CD4-positive, alpha-beta T cell treated with Interleukin-4 for 4 hours (primary cell): ENCODE measurements at places on chromosomes 1 and 21.

GRCh38 chr1:77018761-77019160 lies 151.5 kb downstream of the ST6GALNAC5 start:
- DNase-seq: no peak

- DNase-seq: no peak
These were observed 133.8 kb upstream of the C1orf105 start for GRCh38 chr1:172286629-172287076.

GRCh38 chr21:37176716-37177115 lies 90.4 kb downstream of the VPS26C start:
- DNase-seq: no peak

DNA sequence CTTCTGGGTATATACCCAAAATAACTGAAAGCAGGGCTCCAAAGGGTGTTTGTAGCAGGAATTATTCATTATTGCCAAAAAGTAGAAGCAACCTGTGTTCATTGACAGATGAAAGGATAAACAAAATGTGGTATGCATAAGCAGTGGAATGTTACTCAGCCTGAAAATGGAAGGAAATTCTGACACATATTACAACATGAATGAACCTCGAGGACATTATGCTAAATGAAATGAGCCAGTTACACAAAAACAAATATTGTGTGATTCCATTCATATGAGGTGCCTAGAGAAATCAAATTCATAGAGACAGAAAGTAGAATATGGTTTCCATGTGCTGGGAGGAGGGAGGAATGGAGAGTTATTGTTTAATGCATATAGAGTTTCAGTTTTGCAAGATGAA lies 86.3 kb upstream of the ARTN start:
- no peak for DNase-seq

DNA sequence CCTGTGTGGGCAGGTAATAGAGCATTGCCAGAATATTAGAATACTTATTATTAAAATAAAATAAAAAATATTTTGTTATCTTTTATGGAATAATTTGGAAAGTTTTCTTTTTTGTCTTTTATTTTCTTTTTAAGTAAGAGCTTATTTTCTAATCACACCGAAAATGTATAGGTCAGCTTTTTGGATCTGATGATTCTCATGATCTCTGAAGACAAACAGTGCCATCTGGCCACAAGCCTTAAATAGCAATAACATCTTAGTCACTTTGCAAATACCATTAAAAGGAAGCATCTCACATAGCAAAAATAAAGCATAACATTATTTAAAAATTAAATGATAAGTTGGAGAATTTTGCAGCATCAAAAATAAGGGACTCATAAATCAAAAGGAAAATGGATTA lies 213.8 kb downstream of the PLA2G4A start:
- no peak for DNase-seq

GRCh38 chr1:54651608-54652007 lies 10.0 kb downstream of the MROH7 start:
- no peak for DNase-seq
